ENCODE measurements at places on chromosomes 4 and X.
A peak's percentile ranks its signal among the peaks of the same experiment; 100 is the strongest.

DNA sequence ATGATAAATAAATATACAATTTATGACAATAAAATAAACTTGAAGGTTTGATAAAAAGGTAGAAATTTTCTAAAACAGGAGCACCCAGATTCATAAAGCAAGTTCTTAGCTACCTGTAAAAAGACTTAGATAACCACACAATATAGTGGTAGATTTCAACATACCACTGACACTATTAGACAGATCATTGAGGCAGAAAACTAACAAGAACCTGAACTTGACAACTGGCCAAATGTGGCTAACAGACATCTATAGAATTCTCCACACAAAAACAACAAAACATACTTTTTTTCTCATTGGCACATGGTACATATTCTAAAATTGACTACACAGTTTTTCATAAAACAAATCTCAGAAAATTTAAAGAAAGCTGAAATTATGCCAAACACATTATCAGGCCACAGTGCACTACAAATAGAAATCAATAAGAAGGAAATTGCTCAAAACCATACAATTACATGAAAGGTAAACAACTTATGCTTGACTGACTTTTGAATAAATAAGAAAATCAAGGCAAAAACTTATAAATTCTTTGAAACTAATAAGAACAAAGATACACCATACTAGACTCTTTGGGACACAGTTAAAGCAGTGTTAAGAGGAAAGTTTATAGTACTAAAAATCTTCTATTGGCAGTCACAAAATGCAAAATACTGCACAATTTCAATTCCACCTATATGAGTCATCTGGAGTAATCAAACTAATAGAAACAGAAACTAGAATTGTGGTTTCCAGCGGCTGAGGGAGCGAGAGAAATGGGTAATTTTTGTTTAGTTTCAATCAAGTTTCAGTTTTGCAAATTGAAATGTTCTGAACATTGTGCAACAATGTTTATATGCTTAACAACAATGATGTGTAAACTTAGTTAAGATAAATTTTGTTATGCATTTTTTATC is 925.6 kb downstream of the SH3BGRL start:
- no peak for DNase-seq

DNA sequence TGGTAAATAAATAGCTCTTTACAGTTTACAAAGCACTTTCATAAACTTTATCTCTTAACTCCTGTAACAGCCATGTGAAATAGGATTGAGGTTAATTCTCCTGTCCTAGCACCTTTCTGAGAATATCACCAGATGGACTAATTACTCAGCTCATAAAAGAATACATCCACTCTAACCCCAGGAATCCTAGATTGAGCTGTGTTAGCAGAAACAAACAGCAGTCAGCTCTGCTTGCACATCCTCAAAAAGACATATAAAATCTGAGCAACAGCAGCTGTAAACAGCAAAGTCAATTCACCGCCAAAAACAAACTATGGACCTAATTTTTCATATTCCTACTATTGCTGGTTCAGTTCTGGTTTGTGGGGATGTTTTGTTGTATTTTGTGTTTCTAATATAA is 182.8 kb downstream of the QDPR start:
- DNase-seq: no peak

GRCh38 chr4:53195815-53196661 is 169.8 kb downstream of the SCFD2 start:
- DNase-seq: no peak

DNA sequence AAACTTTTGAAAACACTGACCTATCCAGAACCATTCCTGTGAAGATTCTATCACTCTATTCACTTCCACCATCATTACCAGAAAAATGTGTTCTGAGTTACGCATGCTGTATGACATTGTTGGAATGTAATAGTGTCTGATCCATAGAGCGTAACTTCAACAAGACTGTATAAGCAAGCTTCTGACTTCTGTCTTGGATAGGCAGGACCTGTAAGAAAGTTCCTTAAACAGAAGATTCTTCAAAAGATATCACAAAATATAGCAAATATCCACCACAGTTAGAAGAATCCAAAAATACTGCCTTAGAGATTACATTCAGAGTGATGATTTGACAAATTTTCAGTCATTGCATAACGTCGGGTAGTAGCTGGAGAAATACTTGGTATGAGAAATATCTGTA is 14.0 kb upstream of the SPOCK3 start:
- no peak for DNase-seq

GRCh38 chrX:10833299-10834169 is 213.1 kb upstream of the MID1 start:
- peak; percentile 75 for DNase-seq

- peak; percentile 2 for DNase-seq
These were observed 146.8 kb upstream of the NALF2 start for GRCh38 chrX:69357317-69357716.

- DNase-seq: peak; percentile 1
These were observed 59.8 kb downstream of the PTCHD1 start for GRCh38 chrX:23394421-23394820.

GRCh38 chrX:147846676-147847075 is 65.0 kb upstream of the FMR1 start:
- DNase-seq: no peak

DNA sequence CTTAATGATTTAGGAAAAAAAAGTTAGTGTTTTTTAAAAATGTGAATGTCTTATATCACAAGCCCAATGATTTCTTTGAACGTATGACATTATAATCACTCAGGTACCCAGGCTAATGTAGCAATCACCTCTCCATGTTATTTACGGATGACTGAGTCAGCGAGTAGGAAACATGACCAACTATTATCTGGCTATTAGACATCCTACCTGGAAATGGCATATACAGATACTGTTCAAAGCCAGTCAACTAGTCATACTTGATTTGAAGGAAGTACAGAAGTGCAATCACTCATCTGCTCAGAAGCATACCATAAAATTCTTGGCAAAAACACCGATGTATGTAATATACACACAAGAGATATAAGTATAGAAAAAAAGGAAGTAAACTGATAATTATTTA is 732.5 kb downstream of the ARAP2 start:
- peak; percentile 92 for DNase-seq

DNA sequence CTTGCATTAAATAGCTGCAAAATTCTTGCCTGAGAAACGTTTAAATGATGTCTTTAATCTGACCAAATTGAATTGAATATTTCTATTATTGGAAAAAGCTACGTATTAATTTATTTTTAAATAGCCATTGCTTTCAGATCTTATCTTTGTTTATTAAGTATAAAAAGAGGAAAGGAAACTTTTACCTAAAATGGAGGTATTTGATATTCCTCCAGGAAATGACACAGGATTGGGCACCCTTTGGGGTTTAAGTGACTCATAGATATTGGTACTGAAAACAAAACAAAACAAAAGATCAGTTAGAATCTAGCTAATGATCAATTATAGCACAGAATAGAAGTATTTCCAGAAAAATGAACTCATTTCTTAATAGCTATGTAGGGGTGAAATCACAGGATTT is 34.1 kb downstream of the PLS3 start:
- DNase-seq: no peak

GRCh38 chr4:48336146-48336870 is 5.0 kb upstream of the SLAIN2 start:
- DNase-seq: no peak

GRCh38 chr4:128854433-128854832 is 44.9 kb downstream of the JADE1 start:
- no peak for DNase-seq

DNA sequence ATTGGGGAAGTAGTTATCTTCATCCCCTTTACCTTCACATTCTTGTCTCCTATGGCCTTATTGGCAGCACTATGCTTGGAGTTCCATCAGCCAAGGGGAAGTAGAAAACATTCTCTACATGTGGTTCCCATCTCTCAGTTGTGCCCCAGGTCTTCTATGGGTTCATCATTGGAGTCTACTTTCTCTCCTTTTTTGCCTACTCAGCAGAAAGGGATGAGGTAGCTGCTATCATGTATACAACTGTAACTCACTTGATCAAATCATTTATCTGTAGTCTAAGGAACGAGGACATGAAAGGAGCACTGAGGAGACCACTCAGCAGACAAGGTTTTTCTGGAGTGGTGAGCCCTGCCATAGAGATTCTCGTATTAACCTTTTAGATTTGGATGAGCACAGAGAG is 119.0 kb upstream of the OR13H1 start:
- no peak for DNase-seq

DNA sequence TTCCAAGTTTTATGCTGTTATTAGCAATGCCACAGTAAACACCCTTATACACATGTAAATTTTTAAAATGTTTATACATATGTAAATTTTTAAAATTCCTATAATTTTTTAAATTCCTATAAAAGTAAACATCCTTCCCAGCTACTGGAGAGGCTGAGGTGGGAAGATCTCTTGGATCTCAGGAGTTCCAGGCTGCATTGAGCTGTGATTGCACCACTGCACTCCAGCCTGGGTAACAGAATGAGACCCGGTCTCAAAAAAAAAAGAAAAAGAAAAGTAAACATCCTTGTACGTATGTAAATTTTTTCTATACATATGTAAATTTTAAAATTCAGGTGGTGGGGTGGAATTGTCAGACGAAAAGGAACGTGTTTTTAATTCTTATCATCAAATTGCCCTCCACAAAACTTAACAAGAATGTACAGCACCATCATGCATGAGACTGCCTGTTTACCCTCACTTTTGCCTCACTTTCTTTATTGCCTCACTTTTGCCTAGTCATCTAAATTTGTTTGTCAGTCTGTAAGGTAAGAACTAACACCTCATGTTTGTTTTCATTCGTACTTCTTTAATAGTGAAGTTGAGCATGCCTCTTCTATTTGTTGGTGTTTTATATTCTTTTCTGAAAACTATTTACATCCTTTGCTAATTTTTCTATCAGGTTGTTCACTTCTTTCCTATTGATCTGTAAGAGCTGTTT is 8.0 kb downstream of the SLC7A3 start:
- DNase-seq: no peak

DNA sequence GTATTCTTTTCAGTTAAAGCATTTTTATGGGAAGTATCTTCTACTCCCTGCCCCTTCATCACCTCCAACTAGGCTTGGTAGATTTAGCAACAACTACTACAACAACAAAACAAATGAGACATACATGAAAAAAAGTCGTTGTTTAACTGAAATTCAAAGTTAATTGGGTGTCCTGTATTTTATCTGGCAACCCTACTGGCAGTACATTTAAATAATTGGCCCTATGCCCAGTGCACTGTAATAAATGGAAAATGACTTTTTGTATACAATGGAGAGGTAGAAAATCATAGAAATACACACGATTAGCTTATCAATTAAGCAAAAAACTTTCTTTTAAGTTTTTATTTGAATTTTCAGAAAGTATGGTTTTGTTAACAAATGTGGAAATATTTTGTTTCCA is 21.4 kb upstream of the CLGN start:
- peak; percentile 6 for DNase-seq

DNA sequence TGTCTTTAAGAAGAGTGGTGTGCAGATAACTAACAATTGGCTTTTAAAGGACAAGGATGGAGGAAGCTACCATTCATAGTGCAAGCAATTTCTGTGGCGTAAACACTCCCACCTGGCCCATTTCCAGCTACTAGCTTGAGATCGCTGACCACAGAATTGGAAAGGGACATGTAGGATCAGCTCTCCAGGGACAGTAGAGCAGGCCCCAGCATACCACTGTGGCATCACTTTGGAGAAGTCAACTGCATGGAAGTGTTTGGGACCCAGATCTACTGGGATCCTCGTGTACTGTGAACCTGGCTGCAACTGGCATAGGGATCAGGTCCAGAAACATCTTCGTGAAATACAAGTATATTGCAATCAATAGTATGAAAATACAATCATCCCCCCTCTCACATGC is 515.0 kb downstream of the INPP4B start:
- no peak for DNase-seq

GRCh38 chr4:15078682-15079642 is 76.7 kb downstream of the CPEB2 start:
- DNase-seq: peak; percentile 69

DNA sequence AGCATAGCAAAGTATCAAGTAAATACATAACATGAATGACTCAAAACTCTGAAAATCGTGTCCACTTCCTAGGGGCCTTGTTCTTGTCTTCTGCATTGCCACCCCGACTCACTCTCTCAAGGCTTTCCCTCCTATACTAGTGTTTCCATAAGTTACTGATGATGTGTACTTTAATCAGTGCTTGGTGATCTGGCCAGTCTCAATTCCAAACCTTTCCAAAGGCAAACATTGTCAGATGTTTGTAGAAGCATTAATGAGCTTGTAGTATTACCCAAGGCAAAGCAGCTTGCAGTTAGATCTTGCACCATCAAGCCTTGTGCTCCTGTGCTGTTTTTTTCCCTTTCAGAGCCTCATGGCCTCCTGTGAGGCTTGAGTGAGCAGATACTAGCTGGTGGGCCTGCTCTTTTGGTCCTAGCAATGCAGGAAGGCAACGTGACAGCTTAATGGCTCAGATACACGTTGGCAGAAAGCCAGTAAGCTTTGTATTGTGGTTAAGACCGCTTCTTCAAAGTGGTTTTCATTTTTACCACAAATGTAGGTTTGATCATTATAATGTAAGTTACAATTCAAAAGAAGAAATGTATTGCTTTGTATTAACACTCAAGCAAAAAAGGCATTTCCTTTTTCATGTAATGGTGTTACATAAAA is 51.8 kb downstream of the RBPJ start:
- DNase-seq: peak; percentile 59

GRCh38 chr4:109125084-109125483 is 177.4 kb downstream of the COL25A1 start:
- DNase-seq: no peak

- DNase-seq: peak; percentile 16
These were observed 443.6 kb upstream of the PITX2 start for GRCh38 chr4:111066447-111066846.

- DNase-seq: no peak
These were observed 160.4 kb downstream of the CRLF2 start for GRCh38 chrX:1052021-1052420.

DNA sequence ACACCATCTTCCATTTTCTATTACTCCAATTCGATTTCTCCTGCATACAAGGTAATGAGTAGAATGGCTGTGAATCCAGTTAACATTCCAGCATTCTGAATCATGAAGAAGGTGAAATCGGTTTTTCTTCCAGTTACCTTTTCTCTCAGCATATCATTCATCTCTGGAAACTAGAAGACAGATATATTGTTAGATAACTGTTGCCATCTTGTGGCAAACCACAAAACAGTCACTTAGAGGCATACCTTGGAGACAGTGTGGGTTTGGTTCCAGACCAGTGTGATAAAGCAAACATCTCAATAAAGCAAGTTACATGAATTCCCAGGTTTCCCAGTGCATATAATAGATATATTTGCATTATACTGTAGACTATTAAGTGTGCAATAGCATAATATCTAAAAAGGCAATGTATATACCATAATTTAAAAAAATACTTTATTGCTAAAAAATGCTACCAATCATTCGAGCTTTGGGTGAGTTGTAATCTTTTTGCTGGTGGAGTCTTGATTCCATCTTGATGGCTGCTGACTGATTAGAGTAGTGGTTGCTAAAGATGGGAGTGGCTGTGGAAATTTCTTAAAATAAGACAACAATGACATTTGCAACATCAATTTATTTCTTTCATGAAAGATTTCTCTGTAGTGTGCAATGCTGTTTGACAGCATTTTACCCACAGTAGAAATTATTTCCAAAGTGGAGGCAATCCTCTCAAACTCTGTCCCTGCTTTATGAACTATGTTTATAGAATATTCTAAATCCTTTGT is 82.1 kb downstream of the SLC39A8 start:
- DNase-seq: peak; percentile 79

GRCh38 chrX:45710081-45710801 is 509.6 kb upstream of the DIPK2B start:
- DNase-seq: peak; percentile 83
